Inflammatory macrophage treated with lipopolysaccharide for 1 hour (primary cell): ENCODE measurements at places on chromosomes 4 and X.

GRCh38 chrX:146435472-146435871 is 374.1 kb upstream of the CXorf51B start:
- no peak for DNase-seq

GRCh38 chr4:48756689-48757220 is 23.3 kb downstream of the FRYL start:
- no peak for DNase-seq

GRCh38 chr4:113869743-113870375 is 108.3 kb upstream of the CAMK2D start:
- no peak for DNase-seq

DNA sequence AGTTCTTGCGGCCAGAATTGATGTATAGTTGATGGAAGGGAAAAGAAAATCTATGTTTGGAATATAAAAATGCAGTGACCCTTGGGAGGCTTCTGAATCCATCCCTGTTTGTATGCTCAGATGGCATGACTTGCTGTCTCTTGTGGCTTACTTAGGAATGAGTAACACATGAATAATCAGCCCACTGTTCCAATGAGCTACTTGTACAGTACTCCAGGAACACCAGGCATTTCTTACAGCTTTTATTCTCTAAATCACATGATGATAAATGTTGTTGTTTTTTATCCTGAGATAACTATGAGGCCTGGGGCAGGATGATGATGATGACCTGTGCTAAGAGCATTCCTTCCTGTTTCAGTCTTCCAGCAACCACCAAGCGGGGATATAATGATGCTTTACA is 18.9 kb downstream of the TMPRSS11E start:
- DNase-seq = no peak

GRCh38 chr4:134756421-134756820 is 554.8 kb upstream of the PABPC4L start:
- no peak for DNase-seq

- no peak for DNase-seq
Measured at GRCh38 chrX:136866337-136867095, 14.0 kb downstream of the RBMX start.

DNA sequence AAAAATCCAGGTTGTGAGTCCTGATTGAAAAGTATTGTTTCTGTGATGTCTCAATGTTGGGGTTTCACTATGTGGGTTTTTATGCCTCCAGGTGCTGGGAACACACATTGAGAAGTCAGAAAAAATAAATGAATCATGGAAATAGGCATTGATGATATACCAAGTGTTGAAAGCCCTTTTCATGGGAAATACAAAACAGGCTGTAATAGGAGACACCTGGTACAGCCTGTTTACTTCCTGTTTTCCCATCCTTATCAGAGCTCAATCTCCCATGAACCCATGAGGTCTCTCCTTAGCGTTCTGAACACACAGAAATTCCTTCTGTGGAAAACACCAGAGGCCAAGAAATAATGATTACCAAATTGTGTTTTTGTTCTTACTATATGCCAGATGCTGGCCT is 106.3 kb upstream of the BOD1L1 start:
- no peak for DNase-seq

GRCh38 chr4:35591035-35591434 is 653.3 kb downstream of the ARAP2 start:
- DNase-seq = no peak

DNA sequence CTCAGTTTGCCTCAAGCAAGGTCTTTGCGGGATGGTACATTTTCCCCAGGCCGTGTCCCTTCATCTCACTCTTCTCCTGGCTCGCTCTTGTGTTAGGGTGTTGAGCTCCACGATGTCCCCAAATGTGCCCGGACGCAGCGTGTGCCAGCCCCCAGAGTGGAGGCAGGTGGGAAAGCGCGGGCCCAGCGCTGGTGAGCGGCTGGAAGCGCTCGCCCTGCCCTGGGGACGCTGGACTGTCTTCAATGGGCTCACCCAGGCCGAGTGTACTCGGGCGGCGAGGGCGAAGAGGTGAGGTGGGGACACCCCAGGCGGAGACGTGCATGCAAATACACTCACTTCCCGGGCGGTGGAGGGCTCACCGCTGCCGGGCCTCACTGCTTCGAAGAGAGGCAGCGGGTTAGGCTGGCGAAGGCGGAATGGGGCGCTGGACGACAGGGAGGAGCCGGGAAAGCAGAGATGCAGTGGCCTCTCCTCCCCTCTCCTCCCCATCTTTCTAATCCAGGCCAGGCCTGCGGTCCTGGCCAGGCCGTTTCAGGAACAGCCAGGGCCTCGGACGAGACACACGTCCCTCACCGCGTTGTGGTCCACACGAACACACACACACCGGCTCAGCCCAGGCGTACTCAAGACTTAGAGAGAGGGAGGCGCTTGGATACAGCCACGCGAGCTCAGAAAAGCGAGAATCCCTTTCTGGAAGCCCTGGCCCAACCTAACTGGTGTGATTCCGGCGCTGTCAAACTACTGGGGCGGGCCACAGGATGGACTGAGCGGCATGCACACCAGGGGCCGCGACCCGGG is 2.2 kb downstream of the NKX6-1 start:
- DNase-seq = no peak

DNA sequence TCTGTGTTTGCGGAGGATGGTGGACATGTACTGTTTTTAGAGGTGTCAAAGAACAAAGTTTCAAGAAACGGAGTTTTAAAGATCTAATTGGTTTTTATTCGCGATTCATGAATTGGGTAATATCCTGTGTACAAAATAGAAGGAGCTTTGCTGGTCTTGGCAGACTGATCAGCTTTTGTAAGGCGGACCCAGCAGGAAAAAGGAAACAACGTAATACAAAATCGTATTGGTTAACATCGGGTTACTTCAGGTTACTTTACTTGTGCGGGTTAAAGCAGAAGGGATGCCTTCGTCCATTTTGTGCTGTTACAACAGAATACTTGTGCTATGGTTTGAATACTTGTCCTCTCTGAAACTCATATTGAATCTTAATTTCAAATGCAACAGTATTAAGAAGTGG is 11.4 kb upstream of the NYX start:
- DNase-seq = peak; percentile 55

DNA sequence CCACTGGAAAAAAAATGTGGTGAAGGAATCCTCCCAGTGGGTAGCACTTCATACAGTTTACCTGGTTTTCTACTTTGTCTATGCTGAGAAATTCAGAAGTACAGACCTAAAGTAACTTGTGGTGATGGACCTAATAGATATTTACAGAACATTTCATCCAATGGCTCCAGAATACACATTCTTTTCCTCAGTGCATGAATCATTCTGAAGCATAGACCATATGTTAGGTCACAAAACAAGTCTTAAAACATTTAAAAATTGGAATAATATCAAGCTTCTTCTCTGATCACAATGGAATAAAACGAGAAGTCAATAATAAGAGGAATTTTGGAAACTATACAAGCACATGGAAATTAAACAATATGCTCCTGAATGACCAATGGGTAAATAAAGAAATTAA is 450.1 kb upstream of the INTU start:
- DNase-seq = no peak

- DNase-seq = no peak
Measured at GRCh38 chrX:153706799-153707198, 17.4 kb downstream of the BCAP31 start.

- DNase-seq = no peak
Measured at GRCh38 chrX:48090123-48090522, 18.7 kb upstream of the ZNF630 start.

- DNase-seq = peak; percentile 75
Measured at GRCh38 chr4:52911684-52912294, 49.7 kb downstream of the RASL11B start.

- DNase-seq = no peak
Measured at GRCh38 chr4:182807346-182807745, 109.8 kb downstream of the DCTD start.

- DNase-seq = no peak
Measured at GRCh38 chr4:59848457-59848856, 1351.7 kb upstream of the ADGRL3 start.

DNA sequence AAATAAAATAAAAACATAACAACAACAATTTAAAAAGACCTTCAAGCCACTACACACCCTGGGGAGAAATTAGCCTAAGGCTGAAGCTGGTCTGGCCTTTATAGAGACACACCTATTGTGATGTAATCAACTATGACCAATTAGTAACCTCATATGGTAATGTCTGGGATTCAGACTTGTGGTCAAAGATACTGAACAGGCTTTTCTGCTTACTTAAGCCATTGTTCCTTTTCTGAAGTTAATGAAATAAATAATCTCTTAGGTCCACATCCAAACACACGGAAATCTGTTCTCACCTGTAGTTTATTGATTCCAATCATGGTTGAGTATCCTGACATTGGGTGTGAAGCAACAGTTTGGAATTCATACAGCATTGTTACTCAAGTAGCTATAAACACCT is 152.5 kb downstream of the PLS3 start:
- DNase-seq = no peak

DNA sequence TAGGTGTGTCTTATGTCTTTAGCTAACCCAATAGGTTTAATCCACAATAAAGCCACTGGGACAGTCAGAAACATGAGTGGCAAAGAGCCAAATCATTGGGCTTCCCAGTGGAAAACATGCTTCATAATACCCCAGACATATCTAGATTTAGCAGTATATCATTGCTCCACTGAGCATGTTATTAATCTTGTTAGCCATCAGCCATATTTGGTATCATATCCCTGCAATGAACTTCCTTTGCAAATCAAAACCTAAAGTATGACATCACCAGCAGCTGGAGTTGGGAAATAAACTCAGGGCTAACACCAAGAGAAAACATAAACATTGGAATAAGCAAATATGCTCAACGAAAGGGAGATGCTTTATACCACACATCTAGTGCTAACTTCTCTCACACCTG is 280.8 kb upstream of the NOCT start:
- DNase-seq = no peak

- DNase-seq = no peak
Measured at GRCh38 chr4:8008391-8008790, 68.7 kb upstream of the AFAP1 start.

DNA sequence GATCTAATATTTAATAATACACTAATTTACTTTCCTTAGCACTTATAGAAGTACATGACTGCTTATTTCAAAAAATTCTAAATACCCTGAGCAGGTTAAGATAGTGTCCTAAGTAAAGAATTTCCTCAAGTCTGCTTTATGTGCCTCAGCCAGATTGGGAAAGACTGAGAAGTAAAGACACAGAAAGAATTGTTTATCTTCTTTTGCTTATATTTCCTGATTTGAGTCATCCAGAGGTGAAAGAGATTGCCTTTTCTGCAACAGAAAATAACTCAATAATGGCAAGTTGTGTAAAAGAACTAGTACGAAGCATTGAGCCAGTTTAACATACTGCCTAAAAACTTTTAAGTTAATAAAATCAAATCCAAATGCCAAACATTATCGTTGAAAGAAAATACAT is 45.0 kb downstream of the NAF1 start:
- no peak for DNase-seq

GRCh38 chr4:11467931-11468330 is 39.2 kb upstream of the HS3ST1 start:
- no peak for DNase-seq

DNA sequence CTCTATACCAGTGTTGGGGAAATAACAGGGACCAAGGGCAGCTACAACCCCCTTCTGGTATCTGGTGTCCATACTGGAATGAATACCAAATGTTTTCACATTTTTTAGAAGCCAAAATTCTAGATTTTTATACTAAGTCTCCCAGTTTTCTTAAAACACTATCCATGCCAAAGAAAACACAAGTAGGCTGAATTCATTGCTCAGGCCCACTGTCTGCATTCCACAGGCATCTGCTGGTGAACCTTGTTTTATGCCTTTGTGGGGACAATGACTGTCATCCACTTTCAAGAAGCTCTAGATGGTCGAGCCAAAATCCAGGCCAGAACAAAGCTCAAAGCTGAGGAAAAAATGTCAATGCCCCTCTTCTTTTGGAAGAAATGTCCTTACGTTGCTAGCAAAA is 213.4 kb upstream of the RASGEF1B start:
- no peak for DNase-seq

GRCh38 chr4:188254211-188254610 is 115.0 kb downstream of the TRIML1 start:
- no peak for DNase-seq

DNA sequence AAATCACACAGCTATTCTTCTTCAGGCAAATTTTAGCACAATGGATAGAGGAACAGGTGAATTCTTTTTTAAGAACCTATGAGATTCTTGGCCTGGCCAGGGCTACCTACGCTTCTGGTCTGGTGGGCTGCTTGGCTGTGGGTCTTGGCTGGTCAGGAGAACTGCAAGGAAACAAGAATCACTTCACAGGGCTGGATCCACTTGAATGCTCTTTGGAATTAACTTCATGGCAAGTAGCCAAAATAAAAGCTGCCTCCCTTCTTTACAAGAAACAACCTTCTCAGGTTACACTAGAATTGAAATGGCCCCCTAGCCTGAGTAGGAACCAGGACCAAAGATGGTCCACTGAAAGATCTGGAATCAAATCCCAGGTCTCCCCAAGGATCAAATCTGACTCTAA is 519.1 kb downstream of the IQCM start:
- DNase-seq = no peak

- DNase-seq = no peak
Measured at GRCh38 chr4:47612116-47613023, 127.3 kb downstream of the ATP10D start.

DNA sequence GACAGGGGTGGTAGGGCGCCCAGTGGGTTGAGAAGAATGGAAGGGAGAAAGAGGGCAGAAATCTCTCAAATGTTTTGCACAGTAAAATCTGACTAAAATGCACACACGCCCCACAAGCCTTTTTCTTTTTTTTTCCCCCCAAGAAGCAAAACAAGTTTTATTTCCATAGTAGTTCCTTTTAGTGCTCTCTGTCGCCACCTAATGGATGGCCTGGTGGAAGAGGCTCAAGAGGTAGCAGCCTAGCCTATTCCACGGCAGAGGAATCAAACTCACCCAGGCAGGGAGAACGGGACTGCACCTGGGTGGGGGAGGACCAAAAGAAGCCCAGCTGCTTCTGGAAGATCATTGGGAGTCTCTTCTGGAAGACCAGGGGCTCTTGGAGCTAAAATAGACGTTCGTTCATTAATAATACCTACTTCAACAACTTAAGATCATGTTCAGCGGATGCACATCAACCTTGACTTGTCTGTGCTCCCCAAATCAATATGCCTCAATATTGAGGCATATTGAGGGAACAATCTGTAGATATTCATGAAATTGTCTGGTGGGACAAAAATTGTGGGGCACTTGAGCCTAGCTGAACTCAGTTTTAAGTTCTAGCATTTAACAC is 31.6 kb upstream of the IRAK1 start:
- peak; percentile 79 for DNase-seq

GRCh38 chr4:109908731-109909130 is 4.0 kb upstream of the EGF start:
- DNase-seq = no peak

DNA sequence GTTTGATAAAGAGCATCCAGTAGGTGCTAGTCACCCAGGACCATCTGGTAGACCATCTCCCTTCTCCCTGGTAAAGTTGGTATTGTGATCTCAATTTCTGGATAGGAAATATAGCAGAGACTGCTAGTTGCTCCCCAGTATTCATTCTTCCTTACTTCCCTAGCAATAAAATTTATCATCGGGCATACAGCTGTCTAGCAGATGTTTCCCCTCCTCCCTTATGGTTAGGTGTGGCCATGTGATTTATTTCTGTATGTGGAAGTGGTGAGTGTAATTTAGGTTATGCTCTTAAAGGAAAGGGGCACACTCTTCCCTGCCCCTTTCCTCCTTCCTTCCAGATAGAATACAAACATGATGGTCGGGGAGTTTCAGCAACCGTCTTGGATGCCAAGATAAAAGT is 12.3 kb upstream of the KCND1 start:
- no peak for DNase-seq

GRCh38 chr4:109989618-109990017 is 76.9 kb downstream of the EGF start:
- no peak for DNase-seq

GRCh38 chr4:6991771-6992557 is 51.2 kb upstream of the TADA2B start:
- peak; percentile 72 for DNase-seq
